ENCODE measurements at places on chromosomes 5 and 9.

DNA sequence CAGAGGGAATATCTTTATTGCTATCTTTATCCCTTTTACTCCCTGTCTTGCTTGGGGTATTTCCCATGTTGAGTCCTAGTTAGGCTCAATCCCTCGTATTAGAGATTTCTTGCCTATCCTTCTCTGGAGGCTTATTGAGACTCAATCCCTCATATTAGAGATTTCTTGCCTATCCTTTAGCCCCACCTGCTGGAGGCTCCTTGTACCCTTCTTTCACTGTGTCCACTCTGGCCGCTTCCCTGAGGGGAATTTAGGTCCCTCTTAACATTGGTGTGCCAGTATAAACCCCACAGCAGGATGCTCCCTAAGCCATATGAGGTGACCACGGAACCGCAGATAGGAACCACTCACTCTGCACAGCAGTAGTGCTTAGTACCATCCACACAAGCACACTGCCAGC, 110.7 kb upstream of the MAMDC2 start:
- DNase-seq: no peak

DNA sequence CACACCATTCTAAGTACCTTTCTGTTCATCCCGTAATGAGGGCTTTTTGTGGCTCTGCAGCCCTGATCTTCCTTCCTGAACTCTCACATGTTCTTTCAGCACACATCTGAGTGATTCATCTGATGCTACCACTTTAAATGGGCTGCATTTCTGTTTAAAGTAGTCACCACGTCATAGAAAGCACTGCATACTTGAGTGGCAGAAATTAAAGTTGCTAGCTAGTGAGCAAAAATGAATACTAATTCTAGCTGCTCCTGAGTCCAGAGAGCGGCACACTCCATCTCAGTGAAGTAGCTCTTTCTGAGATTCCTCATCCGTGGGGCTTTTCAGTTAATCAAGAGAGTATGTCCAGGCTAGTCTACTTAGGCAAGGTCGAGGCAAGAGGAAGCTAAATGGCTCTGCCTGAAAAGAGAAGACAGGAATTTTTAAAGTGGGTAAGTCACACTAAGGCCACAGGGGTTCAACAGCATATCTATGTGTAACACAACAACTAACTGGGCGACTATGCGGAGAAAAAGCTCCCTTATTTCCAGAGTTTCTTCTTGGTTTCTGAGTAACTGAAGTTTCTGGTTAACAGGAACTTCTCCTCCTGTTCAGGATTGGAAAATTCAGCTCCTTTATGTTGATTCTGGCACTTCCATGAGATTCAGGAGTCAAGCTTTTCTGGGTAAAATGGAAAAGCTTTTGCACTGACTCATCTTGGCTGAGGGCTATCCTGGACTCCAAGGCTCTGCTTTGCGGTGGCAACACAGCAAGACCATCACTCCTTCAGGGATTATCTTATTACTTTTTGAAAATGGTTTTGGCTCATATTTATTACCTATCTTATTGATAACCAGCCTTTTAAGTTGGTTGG, 109.5 kb downstream of the TAF11L14 start:
- DNase-seq: peak; percentile 80

DNA sequence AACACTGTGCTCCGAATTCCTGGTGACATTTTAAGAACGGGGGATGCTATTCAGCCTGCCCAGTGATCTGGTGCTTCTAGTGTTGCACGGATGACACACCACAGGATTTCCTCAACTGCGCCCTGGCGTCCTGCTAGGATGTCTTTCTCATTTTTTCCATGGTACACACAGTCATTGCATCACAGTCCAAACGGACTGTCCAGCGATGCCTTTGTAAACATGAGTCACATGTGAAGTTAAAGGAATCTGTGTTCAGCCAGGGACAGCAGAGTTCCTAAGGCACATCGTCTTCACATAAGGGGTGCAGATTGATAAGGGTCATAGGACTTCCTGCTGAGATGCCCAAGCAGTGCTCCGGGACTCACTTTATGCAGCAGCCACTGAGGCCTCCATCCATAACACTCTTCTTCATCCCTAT, 9.3 kb upstream of the PTPN3 start:
- DNase-seq: peak; percentile 8

GRCh38 chr5:179243333-179243732, 101.9 kb downstream of the ADAMTS2 start:
- no peak for DNase-seq

GRCh38 chr5:120564013-120564412, 99.9 kb downstream of the PRR16 start:
- DNase-seq: no peak

- no peak for DNase-seq
These were observed 439.9 kb downstream of the GADD45G start for GRCh38 chr9:90044710-90045151.

- DNase-seq: no peak
These were observed 25.0 kb upstream of the LAMC3 start for GRCh38 chr9:130983970-130984369.

GRCh38 chr5:125981016-125981415, 442.2 kb upstream of the GRAMD2B start:
- DNase-seq: no peak

DNA sequence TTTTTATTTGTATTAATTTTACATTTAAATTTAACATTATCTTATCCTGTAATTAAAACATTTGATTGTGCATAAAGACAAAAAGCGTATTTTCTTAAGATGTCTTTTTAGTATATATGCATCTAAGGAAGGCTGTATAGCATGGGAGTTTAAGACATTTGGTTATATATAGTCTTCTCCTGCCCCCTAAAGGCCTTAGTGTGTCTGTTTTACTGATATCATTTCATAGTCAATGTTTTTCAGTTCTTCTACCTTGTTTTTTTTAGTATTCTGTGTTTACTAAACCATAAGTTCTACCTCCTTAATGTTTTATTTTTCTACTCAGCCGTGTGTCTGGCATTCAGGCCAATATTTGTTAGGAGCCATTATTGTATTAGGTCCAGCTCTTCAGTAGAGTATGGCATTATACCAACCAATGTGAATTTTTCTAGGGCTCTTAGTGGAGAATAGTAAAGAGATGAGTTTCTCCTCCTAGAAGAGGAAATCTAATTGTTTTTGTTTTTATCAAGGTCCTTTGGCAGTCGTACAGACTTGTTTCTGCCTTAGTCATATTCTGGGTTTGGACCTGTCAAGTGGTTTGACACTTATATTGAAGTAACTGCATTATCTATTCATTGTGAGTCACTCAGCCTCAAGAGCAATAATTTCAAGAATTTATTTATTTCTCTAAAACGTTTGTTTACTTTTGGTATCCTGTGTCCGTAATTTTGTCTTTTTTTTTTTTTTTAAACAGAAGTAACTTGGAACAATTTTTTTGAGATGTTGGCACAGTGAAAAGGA, 74.8 kb downstream of the SLF1 start:
- DNase-seq: peak; percentile 57

GRCh38 chr9:9913276-9913832, 699.4 kb downstream of the PTPRD start:
- DNase-seq: no peak

DNA sequence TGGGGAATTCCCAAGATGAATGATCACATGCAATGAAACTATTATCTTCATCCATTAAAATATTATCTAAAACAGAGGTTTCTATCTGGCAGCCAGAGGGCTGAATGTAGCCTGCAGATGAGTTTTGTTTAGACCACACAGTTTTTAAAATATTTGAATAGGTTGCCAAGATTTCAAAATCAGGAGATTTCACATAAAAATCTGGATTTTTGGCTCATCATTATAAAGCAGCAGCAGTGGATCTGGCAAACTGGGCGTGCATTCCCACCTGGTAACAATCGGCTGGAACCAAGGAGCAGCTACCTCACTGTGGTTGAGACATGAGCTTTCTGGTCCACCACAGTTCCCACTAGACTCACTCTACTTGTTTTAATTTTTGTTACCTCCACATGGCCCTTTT, 155.1 kb downstream of the BNC2 start:
- no peak for DNase-seq

- DNase-seq: no peak
These were observed 14.6 kb downstream of the UBE2D2 start for GRCh38 chr5:139575751-139576150.

DNA sequence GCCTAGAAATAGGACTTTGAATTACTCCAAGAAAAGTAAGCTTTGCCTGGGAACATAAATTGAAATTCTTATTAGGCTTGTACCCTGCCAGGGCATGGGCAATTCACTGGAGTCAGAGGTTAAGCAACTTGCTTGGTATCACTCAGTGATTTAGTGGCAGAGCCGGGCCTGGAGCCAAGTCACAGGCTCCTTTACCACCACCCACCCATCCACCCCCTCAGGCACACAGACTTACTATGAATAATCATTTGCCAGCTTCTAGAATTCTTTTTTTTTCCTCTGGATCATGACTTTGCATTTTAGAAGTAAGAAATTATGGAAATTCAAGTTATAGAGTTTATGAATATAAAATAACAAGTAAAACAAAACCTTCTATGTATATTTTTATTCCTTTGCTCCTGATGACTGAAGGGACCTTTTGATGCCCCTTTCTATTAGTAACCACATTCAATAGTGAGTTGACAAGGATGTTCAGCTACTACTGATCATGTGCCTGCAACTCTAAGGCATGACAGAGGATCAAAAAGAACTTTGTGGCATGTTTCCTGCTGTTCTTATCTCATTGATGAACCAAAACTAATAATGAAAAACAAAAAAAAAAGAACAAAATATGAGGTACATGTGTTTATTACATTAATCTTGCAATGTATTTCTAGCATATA, 614.7 kb downstream of the TLR4 start:
- DNase-seq: no peak

DNA sequence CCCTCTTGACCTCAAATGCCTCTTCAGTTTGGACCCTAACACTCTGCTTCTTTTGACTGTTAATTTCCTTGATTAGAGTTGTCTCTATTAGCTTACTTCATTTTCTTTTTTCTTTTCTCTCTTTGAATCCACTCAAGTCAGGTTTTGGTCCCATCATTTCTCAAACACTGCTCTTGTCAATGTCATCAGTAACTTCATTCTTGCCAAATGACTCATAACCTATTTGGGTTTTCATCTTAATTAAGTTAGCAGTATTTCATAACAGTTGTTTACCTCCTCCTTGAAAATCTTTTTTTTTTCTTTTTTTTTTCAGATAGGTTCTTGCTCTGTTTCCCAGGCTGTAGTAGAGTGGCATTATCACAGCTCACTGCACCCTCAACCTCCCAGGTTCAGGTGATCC, 119.6 kb downstream of the PARP8 start:
- no peak for DNase-seq

- no peak for DNase-seq
These were observed 120.8 kb upstream of the SLC27A6 start for GRCh38 chr5:128844354-128844923.

GRCh38 chr5:102753889-102754766, 977 bp upstream of the PAM start:
- DNase-seq: no peak

- no peak for DNase-seq
These were observed 40.0 kb upstream of the SMC5 start for GRCh38 chr9:70218767-70219166.

DNA sequence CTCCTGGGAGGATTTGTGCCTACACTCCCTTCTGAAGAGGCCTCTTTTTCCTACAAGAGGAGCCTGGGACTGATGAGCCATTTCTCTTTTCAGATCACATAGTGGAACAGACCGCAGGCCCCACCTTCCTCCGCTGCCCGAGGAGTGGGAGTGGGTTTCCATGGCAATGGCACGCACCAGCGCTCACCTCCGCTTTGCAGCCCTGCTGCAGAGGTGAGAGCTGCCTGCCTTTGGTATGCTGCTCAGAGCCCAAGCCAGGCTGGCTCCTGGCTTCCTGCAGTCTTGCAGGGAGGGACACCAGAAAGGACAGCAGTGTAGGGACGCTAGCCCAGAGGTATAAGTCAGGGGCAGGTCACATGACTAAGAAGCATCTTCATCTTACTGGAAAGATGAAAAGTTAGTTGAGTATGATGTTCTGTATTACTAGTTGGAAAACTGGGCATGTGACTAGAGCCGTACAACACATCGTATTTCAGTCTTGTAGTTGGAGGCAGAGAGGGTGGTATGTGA, 12.4 kb downstream of the PTTG1 start:
- DNase-seq: no peak

DNA sequence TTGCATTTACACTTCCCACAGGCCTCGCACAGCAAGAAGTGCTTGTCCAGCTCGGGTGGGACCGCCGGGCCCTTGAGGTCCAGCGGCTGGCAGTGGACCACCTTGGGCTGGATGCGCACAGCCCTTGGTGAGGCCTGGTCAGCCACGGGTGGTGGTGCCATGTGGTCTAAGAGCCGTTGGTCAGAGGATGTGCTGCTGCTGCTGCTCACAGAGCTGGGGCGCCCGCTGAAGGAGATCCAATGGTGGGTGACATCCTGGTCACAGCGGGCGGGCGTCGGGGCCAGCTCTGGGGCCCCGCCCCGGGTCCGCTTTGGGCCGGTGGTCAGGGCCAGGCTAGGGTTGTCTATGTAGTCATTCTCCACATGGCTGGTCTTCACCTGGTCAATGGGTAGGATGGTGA, 10.2 kb downstream of the SPRY4 start:
- DNase-seq: no peak

- no peak for DNase-seq
These were observed 56.1 kb upstream of the AFAP1L1 start for GRCh38 chr5:149215478-149216090.
